ENCODE measurements at places on chromosomes 6 and 20.

- no peak for DNase-seq
Measured at GRCh38 chr20:41170386-41171105, 33.2 kb downstream of the PLCG1 start.

GRCh38 chr6:41336824-41337223 is 1.4 kb downstream of the NCR2 start:
- no peak for DNase-seq

- DNase-seq: no peak
Measured at GRCh38 chr20:1286267-1287024, 20.4 kb downstream of the SNPH start.

GRCh38 chr6:137266309-137266586 is 47.1 kb upstream of the IFNGR1 start:
- DNase-seq: no peak

DNA sequence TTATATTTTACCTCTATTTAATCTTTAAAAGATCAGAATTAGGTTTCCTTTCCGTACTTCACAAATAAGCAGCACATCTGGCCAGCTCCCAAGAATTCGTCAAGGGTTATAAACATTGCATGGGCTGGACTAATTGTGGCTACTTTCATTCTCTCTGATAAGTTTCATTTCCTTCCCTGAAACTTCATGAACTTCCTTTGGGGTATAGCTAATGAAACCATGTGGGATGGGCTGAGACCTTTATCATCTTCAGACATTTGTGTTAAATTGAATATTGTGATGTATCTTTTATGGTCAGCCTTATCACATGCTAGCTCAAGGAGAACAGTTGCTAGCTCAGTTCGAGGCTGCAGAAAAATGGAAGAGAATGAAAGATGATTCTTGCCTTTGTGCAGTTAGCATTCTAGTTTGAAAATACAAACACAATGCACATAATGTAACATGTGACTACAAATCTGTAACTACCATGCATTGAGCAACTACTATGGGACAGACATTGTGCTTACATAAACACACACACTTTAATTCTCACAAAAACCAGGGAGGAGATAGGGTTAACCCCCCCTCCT is 1.7 kb upstream of the GMPR start:
- no peak for DNase-seq

DNA sequence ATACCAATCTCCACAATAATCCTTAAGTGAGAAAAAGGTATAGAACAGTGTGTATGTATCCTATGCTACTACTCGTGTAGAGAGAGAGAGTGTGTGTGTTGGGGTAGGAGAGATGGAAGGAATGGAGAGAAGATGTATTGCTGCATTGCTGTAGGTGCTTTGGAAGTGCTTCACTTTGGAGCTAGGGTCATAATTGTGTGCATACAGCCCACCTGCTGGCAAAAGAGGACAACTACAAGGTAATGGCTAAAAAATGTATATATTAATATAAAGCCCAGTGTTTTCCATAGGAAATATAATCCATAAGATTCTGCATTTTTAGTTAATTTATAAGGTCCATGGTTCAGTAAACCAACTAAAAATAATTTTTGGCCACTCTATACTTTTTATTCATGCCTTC is 36.1 kb downstream of the SERAC1 start:
- no peak for DNase-seq

GRCh38 chr6:16752206-16752866 is 8.9 kb downstream of the ATXN1 start:
- no peak for DNase-seq

DNA sequence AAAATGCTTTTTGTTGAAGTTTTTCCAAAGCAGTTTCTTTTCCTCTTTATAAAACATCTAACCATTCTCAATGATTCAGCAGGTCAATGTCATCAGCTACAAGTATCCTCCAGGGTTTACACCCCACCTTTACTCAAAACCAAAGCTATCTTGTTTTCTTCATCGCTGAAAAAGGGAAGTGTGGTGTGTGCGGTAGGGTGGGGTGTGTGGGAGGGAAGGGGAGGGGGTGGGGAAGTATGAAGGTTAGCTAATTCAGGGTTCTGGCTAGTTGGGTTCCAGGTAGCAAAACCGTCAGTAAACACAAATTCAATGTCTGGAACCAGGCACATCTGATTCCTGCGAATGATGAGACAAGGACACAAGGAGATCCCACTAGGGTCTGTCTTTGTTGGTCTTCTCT is 189.6 kb downstream of the GJA10 start:
- no peak for DNase-seq

GRCh38 chr6:130076512-130076911 is 58.1 kb downstream of the L3MBTL3 start:
- DNase-seq: no peak

- DNase-seq: no peak
Measured at GRCh38 chr20:44231193-44231592, 15.9 kb upstream of the GDAP1L1 start.

GRCh38 chr6:71513036-71513435 is 224.4 kb downstream of the OGFRL1 start:
- no peak for DNase-seq

DNA sequence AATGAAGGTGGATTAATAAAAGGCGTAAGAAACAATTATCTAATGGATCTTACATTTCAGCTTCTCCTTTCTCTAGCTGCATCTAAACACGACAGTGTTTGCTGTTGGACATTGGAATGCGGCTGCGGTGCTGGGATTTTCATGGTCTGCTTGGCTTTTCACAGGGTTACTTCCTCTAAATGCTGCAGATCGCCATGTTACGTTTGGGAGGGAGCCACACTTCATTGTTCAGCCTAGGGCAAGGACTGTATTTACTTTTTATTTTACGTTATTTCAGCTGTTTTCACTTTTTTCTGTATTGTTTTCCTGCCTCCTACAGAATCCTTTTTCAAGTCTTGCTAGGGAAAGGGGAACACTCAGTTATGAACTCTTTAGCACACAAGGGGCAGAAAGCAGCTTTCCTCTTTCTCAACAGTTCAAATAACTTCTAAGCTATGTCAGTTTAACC is 97.9 kb upstream of the MTHFD1L start:
- no peak for DNase-seq

DNA sequence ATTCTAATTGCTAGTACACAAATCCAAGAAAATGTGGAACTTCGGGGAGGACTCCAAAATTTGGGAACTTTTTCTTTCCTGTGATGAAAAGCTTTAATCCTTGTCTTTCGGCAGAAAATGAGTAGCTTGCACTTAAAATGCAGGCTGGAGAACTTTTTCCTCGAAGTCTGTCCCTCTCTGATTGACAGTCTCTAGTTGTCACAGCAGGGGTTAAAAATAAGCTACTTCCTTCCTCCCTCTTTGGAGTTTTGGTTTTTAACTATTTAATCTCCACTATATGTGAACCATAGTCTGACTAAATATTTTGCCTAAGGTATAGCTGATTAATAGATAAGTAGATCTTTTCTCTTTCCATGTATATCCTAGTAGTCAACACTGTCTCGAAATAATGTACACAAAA is 66.8 kb upstream of the MBOAT1 start:
- no peak for DNase-seq

DNA sequence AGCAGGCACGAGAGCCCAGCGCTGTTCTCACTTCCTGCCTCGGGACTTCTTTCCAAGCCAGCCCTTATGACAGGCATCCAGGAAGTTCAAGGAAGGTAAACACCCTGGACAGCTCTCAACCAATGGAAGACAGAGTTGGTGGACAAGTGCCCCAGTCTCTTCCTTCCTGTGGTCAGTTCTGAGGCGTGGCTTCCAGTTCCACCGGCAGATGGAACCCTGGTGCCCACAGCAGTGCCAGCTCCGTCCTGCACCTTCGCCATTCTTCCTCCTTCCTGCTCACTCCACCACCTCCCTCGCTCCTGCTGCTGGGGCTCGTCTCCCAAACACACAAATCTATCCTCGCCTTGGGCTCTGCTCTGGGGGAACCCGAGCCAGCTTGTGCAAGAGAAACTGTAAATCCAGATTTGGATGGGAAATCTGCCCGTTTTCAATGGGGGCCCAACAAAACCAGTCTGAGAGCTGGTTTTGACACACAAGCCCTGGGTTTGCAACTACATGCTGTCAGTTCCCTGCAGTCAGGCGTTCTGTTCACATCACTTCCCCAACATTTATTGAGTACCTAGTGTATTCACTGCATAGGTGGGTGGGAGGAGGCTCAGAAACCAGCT is 162.7 kb downstream of the GRM4 start:
- DNase-seq: no peak

- DNase-seq: no peak
Measured at GRCh38 chr6:105954148-105954547, 132.0 kb upstream of the PRDM1 start.

- no peak for DNase-seq
Measured at GRCh38 chr20:57749869-57750268, 40.1 kb upstream of the PMEPA1 start.

DNA sequence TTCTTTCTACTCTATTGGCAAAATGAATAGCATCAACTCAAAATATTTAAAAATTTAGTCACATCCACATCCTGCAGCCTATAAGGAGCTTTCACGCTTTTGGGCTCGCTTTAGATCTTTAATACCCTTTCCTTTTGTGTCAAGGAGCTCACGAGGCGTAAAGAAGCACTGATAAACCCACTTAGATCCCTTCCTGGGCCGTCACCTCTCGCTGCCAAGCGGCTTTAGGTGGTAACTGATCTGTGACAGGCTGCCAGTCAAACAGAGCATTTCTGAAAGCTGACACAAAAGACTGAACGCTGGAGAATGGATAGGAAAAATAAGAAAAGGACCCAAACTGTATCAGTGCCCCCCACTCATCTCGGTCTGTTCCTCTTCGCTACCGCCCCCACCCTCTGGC is 385.7 kb upstream of the MMS22L start:
- DNase-seq: peak; percentile 25

GRCh38 chr20:63923651-63924050 is 28.7 kb downstream of the DNAJC5 start:
- DNase-seq: no peak

DNA sequence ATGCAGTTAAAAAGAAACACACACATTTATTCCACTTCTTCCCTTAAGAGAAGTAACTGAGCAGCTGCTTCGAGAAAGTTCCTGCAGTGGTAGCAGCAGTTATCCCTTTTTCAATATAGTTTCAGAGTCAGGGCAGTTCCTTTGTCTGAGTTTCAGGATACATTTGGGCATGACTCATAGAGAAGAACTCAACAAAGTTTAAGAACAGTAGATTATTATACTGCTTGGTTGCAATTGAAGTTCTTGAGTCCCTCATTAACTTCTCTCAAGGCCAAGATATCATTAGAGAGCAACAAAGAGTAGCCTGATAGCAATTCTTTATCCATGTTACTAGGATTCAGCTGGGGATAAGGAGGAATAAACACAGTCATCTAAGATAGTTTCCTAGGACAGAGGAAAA is 54.4 kb downstream of the TPD52L1 start:
- DNase-seq: no peak

DNA sequence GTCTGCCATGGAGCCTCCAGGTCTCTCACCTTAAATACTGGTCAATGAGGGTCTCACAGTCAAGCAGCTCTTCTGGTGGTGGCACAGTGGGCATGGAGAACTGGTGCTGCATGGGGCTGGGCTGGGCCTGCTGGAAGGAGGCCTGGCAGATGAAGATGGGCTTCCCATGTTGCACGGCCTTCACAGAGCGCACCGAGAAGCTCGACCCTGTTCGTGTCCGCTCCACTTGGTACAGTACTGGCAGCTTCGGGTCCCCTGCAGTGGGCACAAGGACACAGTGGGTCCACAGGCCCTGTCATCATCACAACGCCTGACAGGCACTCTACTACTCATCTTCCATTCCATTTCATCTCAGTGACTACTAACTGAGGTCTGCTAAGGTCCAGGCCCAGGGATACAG is 8.8 kb downstream of the ACOT8 start:
- DNase-seq: no peak
